Cerebellar cortex (tissue), 1 donor: ENCODE measurements at places on chromosomes 4 and X.

- DNase-seq: no peak
Observed at GRCh38 chr4:162847945-162848549, 318.6 kb downstream of the NAF1 start.

DNA sequence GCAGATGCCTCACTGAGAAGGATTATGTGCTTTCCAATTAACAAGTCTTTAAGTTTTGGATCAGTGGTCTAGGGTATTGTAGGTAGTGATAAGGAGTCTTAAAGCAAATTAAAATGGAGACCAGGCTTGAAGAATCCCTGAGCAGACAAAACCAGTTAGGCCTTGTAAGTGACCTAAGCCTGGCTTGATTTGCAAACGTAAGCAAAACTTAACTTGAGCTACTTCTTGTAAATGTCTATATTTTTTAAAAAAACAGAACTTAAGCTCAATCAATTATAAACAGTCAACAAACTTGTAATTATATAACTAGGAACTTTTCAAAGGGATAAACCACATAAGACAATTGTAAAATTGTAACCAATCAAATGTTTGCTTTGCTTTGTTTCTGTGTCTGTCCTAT, 72.7 kb upstream of the NALF2 start:
- no peak for DNase-seq

- DNase-seq: no peak
Observed at GRCh38 chrX:20499763-20500162, 233.1 kb upstream of the RPS6KA3 start.

- DNase-seq: no peak
Observed at GRCh38 chr4:98310867-98311266, 49.7 kb downstream of the RAP1GDS1 start.

DNA sequence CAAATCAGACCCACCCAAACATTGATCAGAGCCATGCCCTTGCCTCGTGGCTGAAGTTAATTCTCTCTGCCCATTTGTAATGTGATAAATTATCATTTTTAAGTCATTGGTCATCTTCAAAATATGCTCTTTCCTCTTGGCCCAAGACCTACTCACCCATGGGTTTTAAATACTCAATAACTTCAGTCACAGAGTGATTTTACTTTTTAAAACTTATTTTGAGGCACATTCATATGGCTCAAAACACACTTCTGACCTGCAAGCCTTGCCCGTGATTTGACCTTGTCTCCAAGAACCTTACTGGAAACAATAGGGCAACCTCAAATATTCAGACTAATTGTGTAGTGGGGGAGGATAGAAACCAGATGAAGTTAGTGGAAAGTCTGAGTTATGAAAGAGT, 176.2 kb upstream of the LNX1 start:
- DNase-seq: no peak

- no peak for DNase-seq
Observed at GRCh38 chr4:118767109-118767508, 68.8 kb downstream of the SEC24D start.

DNA sequence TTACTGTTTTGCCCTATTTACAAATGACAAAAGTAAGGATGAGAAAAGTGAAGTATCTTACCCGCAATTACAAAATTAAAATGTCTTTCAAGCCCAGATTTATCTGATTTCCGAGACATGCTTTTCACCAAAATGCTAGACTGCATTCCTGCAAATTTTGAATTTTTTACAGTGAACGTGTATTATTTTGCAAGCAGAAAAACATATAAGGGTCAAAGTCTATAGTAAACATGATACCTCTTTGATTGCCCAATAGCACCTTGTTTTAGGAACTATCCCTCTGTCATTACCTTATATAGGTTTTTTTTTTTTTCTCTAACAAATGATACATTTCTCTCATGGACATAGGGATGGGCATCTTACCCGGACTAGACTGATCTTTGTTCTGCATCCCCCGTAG, 134.2 kb upstream of the RAP2C start:
- no peak for DNase-seq

- DNase-seq: no peak
Observed at GRCh38 chrX:132277953-132278614, 58.8 kb upstream of the RAP2C start.

- no peak for DNase-seq
Observed at GRCh38 chr4:56187688-56188087, 199.6 kb downstream of the AASDH start.

- no peak for DNase-seq
Observed at GRCh38 chrX:121093011-121093410, 45.6 kb downstream of the GLUD2 start.
